ENCODE measurements at places on chromosomes 5 and 9.

DNA sequence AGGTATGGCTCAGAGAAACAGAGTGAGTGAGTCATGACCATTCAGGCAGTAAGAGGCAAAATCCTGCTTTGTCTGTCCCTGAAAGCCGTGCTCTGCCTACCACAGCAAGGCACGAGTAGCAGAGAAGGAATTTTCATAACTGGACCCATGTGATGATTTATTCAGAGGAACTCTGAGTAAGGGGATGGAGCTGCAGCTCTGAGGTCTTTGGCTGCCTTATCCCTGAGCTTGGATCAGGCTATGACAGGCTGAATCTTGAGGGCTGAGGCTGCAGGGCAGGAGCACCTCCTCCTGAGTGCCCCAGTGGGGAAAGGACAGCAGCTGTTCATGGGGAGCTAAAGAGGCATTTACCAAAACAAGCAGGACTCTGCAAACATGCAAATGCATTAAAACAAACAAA lies 183.4 kb downstream of the PAPPA start:
- DNase-seq = no peak

DNA sequence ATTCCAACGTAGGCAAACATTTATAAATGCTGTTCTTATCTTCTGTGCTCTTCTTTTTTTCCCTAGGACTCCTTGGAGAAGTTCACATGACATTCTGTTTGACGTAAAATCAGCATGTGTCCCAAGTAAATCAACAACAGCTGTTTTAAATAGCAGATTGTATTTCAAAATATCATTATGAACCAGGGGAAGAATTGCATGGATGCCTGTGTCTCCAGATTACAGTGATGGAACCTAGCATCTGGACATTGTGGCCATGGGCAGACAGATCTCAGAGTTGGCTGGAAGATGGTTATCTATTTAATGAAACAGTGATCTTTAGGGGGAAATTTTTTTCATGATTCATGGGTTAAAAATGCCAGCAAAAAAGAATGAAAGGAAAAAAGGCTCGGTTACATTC lies 222.0 kb downstream of the MAN2A1 start:
- no peak for DNase-seq

DNA sequence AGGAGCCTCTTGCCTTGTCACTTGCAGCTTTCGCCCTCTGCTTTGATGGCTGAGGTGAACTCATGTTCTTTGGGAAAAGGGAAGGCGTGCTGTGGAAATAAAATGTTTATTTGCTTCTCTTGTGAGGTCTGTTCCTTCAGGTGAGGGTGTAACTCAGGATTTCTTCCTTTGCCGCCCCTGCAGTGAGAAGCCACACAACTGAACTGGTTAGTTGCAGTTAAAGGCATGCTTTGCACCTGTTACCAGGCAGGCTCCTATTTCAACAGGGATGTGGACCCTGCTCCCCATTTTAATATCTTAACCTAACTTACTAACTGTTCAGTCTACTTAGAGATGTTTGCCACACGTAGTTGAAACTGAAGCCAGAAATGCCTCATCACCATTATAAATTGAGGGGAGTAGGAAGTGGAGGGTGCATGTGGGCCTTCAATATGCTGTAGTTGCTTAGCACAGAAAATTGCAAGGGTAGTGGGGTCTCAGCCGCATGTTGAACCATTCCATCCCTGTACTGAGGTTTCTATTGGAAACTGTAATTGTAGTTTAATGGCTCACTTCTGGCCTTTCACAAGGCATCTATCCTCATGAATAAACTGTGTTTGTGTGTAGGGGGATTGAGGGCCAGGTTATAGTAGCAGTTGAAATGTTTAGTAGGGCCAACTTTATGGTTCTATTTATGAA lies 7.9 kb downstream of the RACK1 start:
- DNase-seq = no peak

DNA sequence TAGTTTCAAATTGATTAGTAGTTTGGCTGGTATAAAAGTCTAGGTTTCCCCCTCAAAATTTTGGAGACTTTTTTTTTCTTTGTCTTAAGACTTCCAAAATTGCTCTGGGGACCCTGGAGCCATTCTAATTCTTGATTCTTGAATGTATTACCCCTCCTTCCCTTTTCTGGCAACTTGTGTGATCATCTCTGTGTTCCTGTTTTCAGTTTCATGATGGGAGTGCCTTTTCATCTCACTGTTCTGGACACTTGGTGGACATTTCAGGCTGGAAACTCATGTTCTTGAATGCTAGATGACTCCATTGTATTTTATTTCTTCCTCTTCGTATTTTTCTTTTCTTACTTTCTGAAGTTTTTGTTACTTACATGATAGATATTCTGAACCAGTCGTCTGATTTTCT lies 57.3 kb upstream of the LRRC70 start:
- no peak for DNase-seq

DNA sequence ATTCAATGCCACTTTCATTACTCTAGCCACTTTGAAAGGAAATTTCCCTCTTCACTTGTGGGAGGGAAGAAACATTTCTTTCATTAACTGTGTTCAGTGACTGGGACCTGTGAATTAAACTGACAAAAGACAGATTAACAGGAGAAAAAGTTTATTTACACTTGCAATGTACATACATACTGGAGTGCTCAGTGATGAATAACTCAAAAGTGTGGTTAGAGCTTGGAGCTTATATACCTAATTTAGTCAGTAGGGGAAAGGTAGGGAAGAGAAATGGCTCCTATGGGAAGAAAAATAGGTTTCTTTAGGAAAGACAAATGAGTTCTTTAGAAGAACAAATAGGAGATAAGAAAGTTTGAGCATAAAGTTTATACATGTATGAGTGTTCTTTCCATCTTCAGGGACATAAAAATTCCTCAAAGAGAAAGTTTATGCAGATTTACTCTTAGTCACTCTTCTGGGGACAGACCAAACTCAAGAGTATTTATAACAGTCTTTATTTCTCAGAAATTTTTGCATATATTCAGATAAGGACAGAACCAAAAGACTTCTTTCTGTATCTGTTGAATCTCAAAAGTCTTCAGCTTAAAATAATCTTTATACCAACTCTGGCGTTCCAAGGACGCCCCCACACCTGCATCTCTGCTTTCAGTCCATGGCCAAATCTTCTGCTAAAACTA lies 120.0 kb upstream of the RAI14 start:
- no peak for DNase-seq

DNA sequence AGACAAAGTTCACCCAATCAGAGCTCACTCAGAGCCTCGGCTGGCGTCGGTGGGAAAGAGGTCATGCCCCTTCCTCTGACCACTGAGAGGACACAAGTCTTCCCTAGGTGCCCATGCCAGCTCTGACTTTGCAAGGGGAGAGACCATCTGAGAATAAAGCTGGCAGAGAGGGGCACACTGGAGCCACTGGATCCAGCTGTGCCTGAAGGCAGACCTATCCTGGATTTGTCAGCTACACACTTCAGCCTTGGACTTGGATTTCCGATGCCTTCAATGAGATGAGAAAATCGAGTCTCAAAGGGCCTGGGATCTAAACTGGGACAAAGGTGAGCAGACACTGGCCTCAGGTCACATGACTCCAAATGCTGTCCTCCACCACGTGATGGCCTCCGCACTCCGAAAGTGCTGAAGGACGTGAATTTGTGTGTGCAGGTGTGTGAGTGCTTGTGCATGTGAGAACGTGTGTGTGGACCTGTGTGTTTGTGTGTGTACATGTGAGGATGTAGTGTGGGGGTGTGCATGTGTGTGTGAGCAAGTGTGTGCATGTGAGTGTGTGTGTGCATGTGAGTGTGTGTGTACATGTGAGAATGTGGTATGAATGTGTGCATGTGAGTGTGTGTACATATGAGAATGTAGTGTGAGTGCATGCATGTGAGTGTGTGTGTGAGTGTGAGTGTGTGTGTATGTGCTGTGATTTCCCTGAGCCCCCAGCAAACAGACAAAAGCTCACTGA lies 37.9 kb downstream of the BARX1 start:
- no peak for DNase-seq

DNA sequence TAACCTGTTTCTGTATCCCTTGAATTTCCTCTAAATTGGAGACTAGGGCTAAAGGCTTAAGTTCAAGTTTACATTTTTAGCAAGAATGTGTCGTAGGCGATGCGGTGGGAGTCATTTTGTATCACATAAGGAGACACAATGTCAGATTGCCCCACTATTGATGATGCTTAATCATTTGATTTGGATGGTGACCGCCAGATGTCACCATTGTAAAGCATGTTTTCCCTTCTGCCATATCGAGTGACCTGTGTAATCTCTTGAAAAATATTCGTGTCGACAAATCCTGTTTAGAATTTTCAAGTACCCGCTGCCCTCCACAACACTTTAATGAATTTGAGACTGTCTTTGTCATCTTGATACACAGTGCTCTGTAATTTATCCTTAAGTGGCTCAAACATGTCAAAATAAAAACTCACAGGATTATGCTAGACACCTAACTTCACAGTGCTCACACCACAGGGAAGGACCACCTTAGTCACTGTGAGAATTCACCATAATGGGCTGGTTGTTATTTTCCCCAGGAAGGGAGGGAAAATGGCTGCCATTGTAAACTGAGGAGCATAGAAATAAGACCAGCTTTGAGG lies 34.5 kb upstream of the SLC46A2 start:
- no peak for DNase-seq

- DNase-seq = peak; percentile 32
Measured at GRCh38 chr9:96453625-96454024, 3.7 kb downstream of the HABP4 start.

- no peak for DNase-seq
Measured at GRCh38 chr5:90113108-90113507, 296.4 kb downstream of the CETN3 start.

DNA sequence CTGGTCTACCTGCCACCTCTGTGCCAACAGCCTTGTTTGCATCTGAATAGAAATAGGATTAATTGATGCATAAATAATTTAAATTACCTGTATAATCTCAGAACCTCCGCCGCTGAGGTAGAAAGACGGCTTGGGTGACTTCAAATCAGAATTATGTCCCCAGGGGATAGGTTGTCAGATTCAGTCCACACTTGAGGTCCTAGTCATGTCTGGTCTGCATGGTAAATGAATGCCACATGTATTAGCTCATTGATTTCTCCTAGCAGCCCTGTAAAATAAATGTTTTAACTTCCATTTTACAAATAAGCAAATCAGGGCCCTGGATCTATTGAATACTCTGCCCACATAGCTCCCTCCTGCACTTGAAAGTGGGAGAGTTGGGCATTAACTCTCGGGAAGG lies 368.0 kb upstream of the WWC1 start:
- DNase-seq = no peak

- no peak for DNase-seq
Measured at GRCh38 chr9:81787747-81788632, 98.6 kb upstream of the TLE1 start.

- no peak for DNase-seq
Measured at GRCh38 chr9:86359151-86359879, 5.1 kb upstream of the TUT7 start.

DNA sequence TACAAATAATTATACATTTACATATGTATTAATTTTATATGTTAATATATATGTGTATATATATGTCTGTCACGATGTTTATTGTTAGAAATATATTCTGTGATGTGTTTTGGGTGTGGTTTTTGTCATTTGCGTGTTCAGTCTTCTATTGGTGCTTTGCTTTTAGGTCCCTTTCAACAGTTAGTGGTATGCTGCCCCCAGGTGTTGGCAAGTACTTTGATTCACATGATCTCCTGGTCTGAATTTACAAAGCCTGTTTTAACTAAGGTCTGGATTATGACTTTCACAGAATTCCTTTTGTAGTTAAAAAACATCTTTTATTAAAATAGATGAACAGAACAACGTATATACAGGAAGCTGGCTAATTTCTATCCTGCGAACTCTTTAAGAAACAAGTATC lies 271.5 kb downstream of the CCDC171 start:
- DNase-seq = no peak

GRCh38 chr5:168562279-168562678 lies 16.9 kb downstream of the PANK3 start:
- DNase-seq = no peak

GRCh38 chr9:74035786-74036185 lies 461.3 kb upstream of the RORB start:
- DNase-seq = no peak

DNA sequence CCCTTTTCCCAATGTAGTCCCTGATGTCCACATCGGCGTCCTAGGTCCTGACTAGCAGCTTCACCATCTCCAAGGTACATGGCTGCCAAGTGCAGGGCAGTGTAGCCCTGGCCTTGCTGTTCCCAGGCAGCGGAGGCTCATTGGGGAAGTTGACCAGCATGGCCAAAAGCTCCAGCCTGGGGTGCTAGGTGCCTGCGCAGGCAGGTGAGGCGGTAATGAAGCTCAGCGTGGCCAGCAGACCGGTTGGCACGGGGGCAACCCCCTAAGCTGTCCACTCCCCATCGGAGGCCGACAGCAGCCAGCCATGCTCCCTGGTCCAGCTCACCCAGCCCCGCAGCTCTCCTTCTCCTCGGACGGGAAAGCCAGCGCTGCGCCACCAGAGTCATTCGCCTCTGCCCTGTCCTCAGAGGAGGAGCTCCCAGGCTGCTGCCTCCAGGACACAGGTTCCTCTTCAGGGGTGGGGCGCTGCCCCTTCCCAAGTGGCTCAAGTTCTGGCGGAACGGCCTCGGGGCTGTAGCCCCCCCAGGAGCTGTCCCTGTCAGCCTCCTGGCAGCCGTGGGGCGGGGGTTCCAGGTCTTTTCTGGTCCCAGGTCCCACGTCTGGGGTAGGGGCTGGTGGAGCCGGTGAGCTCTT lies 1218.2 kb downstream of the FOXD4L5 start:
- no peak for DNase-seq

DNA sequence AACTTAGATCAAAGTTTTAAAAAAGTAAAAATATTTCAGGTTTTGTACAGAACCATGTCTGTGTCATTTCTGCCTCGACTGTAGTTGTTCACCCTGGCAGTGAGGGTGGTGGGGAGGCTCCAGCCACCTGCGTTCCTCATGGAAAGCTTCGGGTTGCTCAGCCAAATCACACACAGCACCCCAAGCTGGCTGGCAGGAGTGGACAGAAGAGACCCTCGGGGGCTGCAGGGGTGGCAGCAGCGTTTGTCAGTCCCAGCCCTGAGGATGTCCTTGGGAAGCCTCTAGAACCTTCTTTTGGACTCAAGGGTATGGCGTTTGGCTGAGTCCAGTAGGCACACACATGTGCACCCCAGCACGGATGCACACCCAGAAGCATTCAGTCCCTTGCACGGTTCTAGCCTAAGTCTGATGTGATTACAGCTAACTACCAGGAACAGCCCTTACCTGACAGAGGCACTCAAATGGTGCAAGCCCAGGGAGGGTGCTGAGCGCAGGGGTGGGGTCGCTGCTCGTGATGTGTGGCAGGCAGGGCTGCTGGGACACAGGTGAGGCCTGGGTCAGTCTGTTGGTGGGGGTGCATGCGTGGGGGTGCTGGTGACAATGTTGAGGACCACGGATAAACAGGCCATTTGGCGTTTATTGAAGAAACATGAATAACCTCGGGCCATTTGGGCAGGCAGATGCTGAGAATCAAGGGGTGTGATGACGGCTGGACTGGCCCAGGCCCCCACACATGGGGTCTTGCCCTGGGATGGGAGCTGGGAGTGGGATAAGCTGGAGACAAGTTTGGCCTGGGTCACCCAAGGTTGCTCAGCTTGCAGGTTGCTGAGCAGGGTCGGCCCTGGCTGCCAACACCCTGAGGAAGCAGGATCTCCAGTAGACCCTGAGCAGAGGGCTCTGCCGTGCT lies 103.4 kb downstream of the PHF2 start:
- DNase-seq = no peak

GRCh38 chr5:83665631-83666030 lies 55.0 kb downstream of the HAPLN1 start:
- DNase-seq = no peak

- no peak for DNase-seq
Measured at GRCh38 chr5:135473956-135474670, 22.0 kb upstream of the TIFAB start.

GRCh38 chr5:155850370-155850769 lies 476.6 kb upstream of the SGCD start:
- DNase-seq = no peak
